AG09319 (cell line): ENCODE measurements at places on chromosomes 1 and 21.

GRCh38 chr1:180534214-180534613 is 24.6 kb upstream of the OVAAL start:
- DNase-seq: no peak

DNA sequence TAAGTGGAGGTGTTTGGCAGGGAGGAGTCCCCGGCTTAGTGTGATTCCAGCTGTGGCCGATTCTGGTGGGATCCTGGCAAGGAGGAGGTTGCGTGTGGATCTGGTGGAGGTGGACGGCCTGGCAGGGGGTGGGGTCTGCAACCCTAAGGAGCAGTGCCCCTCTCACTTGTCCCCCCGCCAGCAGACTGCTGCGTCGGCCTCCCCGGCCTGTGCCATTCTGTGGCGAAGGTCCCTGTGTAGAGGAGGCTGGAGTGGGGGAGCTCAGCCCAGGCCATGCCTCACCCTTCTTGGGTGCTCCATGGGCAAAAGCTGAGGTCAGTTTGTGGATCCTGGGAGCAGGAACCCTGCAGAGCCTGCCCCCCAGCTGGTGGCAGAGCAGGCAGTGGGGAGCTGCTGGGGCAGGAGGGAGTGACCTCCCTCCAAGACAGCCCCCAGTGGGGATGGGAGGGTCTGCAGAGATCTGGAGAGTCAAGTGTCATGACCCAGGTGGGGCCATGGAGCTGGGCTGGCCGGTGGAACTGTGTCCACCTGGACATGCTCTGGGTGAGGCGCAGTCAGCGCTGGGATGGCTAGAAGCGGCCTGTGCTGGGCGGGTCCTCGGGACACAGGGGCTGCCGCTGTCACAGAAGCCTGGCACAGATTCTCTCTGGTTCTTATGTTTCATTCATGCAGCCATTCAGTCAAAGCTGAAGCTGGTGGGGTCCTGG is 5.3 kb downstream of the MIB2 start:
- no peak for DNase-seq

- no peak for DNase-seq
These were observed 30.0 kb downstream of the C2CD2 start for GRCh38 chr21:41923631-41924367.

- no peak for DNase-seq
These were observed 258.1 kb downstream of the HHAT start for GRCh38 chr1:210586771-210587170.

GRCh38 chr1:29757866-29758780 is 521.8 kb downstream of the PTPRU start:
- no peak for DNase-seq

DNA sequence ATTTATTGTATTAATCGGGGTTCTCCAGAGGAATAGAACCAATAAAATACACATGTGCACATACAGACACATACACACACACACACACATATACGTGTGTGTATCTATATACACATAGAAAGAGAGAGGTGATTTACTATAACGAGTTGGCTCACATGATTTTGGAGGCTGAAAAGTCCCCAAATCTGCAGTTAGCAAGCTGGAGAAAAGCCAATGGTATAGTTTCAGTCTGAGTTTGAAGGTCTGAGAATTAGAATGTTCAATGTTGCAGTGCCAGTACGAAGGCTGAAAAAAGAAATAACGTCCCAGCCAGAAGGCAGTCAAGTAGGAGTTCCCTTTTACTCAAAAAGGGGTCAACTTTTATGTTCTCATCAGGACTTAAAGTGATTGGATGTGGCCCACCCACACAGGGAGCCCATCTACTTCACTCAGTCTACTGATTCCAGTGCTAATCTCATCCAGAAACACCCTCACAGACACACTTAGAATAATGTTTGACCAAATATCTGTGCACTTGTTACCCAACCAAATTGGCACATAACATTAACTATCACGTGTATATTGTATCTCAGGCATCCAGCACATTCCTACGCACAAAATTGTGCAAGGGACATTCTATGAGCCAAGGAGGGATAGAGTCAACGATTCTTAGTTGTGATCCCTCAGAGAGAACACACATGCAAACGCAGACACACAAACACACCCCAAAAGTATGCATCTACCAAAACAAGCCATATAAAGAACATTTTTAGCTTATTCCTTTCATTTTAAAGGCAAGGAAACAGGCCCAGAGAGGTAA is 195.5 kb upstream of the DUSP10 start:
- no peak for DNase-seq

DNA sequence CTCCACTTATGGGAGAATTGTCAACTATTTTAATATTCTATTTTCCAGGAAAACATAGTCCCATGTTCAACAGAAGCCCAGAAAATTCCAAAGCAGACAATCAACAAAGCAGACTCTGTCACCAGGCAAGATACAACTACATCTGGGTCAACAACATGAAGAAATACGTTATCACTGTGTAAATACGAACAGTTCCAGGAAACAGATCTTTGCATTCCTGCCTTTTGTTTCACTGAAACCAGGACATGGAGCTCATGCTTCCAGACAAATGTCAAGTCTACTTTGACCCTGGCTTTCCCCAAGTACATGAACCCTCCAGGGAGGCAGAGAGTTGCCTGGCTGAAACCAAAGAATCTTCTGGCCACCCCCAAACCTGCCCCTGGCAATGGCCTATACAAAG is 106.7 kb downstream of the SETD4 start:
- DNase-seq: no peak

DNA sequence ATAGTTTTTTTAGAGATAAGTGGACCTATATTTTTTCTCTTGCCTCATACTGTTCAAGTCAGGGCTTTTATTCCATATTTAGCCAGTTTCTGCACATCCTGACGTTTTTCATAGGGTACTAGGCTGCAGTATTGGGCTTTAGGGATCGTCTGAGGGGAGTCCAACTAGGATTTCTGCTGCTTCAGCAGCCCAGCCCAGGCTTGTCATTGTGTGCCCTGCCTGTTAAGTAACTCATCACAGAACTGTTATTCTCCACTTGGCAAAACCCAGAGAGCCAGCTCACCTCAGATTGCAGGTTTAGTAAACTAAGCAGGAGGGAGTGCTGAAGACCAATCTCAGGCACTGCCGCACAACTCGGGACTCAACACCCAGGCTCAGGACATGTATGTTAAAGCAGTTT is 2.8 kb downstream of the GALNT2 start:
- DNase-seq: no peak

GRCh38 chr1:244941121-244941520 is 76.8 kb upstream of the HNRNPU start:
- DNase-seq: no peak

- DNase-seq: no peak
These were observed 54.7 kb upstream of the TRIM67 start for GRCh38 chr1:231107151-231107550.

DNA sequence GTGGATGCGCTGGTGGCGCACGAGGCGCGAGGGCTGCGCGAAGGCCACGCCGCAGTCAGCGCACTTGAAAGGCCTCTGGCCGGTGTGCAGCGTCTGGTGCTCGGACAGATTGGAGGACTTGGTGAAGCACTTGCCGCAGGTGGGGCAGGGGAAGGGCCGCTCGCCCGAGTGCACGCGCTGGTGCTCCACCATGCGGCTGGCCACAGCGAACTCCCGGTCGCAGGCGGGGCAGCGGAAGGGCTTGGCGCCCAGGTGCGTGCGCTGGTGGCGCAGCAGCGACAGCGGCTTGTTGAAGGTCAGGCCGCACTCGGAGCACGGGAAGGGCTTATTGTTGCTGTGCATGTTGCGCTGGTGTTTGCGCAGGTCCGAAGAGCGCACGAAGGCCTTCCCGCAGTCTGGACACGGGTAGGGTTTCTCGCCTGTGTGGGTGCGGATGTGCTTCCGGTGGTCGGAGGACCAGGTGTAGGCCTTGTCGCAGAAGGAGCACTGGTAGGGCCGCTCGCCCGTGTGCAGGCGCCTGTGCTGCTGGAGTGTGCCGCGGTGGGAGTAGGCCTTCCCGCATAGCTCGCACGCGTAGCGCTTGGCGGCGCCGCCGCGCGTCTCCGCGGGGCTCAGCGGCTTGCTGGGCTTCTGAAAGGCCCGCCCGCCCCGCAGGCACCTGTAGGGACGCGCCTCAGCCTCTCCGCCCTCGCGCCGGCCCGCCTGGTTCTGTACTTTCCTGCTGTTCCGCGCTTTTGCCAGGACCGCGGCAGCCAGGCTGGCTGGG is 4.7 kb downstream of the ZNF648 start:
- no peak for DNase-seq

- DNase-seq: no peak
These were observed 517.5 kb downstream of the ADGRL2 start for GRCh38 chr1:82318265-82318664.
